ENCODE measurements at places on chromosomes 1 and 21.

GRCh38 chr1:242448910-242449645, 75.4 kb downstream of the PLD5 start:
- no peak for DNase-seq

GRCh38 chr1:64909031-64909430, 57.3 kb downstream of the JAK1 start:
- no peak for DNase-seq

- peak; percentile 34 for DNase-seq
These were observed 1.8 kb downstream of the MFN2 start for GRCh38 chr1:11982010-11982392.

DNA sequence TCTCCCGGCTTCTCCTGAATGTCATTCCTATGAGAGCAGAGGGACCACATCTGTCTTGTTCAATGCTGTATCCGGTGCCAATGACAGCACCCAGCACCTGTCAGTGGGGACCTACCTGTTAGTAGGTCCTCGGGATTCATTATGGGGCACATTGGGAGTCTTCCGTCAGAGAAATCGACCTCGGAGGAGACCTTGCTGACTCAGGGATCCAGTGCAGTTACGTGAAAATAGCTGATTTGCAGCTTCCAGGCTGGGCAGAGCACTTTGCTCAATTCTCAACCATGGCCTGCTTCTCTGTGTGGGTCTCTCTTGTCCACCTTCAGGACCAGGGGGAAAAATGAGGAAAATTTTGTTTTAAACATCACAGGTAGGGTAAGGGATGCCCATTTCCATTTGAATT, 130.2 kb downstream of the PRDM2 start:
- DNase-seq = no peak

GRCh38 chr1:21901473-21901847, 35.6 kb downstream of the HSPG2 start:
- no peak for DNase-seq

DNA sequence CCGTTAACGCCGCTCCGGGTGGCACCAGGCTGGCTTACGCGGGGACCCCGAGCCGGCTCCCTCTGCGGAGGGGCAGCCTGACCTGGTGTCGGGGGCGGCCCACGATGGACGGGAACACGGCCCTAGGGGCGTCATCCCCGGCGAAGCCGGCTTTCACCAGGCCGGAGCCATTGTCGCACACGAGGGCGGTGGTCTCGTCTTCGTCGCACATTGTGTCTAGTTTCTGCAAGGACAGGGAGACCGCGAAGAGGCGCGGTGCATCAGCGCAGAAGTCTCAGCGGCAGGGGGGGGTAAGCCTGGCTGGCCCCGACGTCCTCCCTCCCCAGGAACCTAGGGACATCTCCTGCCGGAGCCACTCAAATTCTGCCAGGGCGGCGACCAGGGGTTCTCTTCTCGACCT, 989 bp downstream of the ACTA1 start:
- no peak for DNase-seq

- no peak for DNase-seq
These were observed 2.6 kb downstream of the C1orf21 start for GRCh38 chr1:184389446-184389845.

GRCh38 chr21:44445145-44445812, 10.0 kb upstream of the LRRC3 start:
- DNase-seq = no peak

DNA sequence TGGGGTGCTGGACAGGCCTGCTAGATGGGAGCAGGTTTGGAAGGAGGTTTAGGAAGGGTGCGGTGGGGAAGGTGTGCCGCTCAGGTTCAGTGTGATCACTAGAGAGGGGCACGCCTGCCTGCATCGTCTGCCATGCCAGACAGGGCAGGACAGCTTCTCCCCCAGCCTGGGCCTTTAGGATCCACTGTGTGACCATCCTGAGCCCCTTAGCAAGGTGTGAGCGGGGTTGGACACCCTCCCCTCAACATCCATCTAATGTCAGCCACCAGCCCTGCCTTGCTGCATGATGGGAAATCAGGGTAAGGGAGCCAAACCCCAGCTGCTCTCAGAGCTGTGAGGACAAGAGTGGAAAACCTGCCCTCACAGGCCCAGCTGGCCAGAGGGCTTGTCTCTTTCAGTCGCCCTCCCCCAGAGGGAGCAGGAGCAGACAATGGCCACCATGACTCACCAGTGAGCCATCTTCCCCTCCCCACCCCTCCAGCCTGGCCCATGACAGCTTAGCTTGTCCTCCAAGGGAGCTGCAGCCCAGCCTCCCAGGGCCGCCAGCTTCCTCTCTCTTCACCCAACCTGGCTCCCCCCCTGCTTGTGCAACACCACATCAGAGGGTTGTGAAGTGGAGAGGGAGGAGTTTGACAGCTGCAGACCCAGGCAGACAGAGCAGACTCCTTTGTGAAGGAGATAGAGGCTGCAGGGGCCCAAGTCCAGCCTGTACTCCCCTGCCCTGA, 37.0 kb downstream of the NUAK2 start:
- peak; percentile 75 for DNase-seq

GRCh38 chr1:93635614-93636543, 45.8 kb downstream of the BCAR3 start:
- DNase-seq = no peak

All from HCT116 (cell line).